ENCODE measurements at places on chromosomes 12 and 14.

DNA sequence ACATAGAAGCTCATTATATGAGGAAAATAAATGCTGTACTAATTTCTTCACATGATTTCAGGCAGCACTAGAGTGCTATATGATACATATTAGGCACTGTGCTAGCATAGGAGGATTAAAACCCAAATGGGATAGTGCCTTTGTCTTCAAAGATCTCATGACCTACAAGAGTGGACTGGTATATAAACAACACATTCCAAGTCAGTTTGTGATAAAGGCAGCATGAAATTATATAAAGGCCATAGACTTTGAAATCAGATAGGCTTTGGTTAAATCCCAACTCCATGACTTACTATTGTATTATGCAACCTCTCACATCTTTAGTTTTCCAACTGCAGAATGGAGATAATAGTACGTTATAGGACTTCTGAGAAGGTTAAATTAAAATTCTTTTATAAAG, 179.7 kb downstream of the RAD51B start:
- no peak for DNase-seq
- H3K27me3 ChIP-seq, result no peaks in the 10 kb centered on the region
- H3K4me1 ChIP-seq, result no peaks in the 10 kb centered on the region
- no peaks in the 10 kb centered on the region for H3K36me3 ChIP-seq

DNA sequence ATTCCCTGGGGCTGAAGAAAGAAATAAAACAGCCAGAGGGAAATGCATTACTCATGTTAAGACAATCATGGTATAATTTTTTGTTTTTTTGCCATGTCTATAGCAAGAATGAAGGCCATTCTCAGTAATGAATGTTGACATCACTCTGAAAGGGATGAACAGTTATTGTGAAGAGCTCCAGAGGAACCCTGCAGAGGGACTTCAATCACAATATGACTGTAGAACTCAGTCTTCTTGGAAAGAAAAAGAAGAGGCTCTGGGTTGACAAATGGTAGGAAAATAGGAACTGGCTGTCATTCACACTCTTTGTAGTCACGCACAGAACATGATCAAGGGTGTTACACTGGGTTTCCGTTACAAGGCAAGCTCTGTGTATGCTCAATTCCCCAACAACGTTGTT, 73.8 kb upstream of the DACT1 start:
- no peak overlapping the region for H3K4me3 ChIP-seq
- DNase-seq, result no peak
- H3K27ac ChIP-seq, result no peak overlapping the region
- no peaks in the 10 kb centered on the region for H3K4me1 ChIP-seq

DNA sequence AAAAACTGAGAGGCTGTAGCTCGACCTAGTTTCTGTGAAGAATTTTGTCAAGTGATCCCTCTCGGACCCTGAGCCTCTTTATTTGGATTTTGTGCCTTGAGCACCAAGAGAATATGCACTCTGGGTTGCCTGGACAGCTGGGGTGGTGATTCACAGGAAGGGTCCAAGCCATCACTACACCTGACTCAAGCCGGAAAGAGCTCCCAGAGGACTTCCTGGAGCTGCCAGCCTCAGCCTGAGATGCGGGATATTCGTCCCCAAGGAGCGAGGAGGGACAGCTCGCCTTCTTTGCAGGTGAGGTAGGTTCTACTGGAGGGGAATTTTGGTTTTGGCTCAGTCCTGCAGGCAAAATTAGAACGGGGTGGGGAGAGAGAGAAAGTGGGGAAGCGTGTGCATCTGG, 94.3 kb downstream of the GALNT8 start:
- DNase-seq, result no peak
- H3K27me3 ChIP-seq, result peaks cover 4% of the 10 kb centered on the region
- H3K4me3 ChIP-seq, result no peak overlapping the region
- H3K27ac ChIP-seq, result no peak overlapping the region
- no peaks in the 10 kb centered on the region for H3K4me1 ChIP-seq
- H3K36me3 ChIP-seq, result no peaks in the 10 kb centered on the region

DNA sequence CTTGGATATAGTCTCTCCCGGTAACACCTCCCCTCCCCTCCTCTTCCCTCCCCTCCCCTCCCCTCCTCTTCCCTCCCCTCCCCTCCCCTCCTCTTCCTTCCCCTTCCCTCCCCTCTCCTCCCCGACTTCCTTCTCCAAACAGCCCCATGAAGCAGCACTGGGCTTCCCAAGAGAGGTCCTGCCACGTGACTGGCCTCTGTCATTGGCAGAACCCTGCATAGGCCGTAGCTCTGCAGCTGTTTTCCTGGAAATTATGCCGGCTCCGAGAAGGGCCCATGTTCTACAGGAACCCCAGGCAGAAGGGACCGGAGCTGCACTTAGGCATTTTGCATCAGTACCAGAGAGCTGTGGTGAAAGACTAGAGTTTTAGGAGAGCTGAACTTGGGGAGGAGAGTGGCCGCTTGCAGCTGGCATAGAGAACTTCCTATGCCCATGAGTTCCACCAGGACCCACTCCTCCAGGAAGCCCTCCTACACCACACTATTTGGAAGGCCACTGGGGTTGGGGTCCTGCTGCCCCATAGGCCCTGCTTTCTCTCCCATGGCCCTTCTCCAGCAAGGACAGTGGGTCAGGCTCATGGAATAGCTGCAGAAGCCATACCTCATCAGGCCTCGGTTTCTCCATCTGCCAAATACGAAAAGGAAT, 5.1 kb upstream of the TNFAIP2 start:
- H3K27ac ChIP-seq, result no peak overlapping the region
- no peaks in the 10 kb centered on the region for H3K36me3 ChIP-seq
- DNase-seq, result no peak
- peaks cover 7% of the 10 kb centered on the region for H3K4me1 ChIP-seq

DNA sequence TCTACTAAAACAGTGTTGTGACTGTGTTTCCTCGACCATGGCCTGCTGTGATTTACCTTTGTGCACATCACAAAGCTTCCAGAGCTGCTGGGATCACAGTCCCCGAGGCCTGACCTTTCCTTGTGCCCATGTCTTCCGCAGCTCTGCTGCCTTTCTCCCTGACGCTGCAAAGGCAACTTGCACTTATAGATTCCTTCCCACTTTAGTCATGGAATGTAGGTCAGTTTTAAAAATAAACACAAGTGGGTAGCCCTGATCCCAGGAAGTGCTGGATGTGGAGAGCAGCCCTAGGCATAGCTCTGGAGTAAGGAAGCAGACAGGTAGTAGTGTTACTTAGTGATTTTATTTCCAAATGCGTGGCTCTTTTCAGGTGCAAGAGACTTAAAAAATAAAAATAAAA, 825.7 kb downstream of the AACS start:
- H3K36me3 ChIP-seq, result no peaks in the 10 kb centered on the region
- H3K4me3 ChIP-seq, result no peak overlapping the region
- DNase-seq, result no peak
- H3K27ac ChIP-seq, result no peak overlapping the region
- no peaks in the 10 kb centered on the region for H3K27me3 ChIP-seq

- DNase-seq, result no peak
- no peak overlapping the region for H3K27ac ChIP-seq
- H3K4me1 ChIP-seq, result no peaks in the 10 kb centered on the region
- no peak overlapping the region for H3K4me3 ChIP-seq
Observed at GRCh38 chr12:80282761-80283160, 161.3 kb upstream of the PTPRQ start.

GRCh38 chr12:20436316-20436715, 68.0 kb downstream of the PDE3A start:
- no peak overlapping the region for H3K4me3 ChIP-seq
- no peak overlapping the region for H3K27ac ChIP-seq
- peaks cover 3% of the 10 kb centered on the region for H3K4me1 ChIP-seq
- H3K27me3 ChIP-seq, result no peaks in the 10 kb centered on the region
- H3K36me3 ChIP-seq, result no peaks in the 10 kb centered on the region

DNA sequence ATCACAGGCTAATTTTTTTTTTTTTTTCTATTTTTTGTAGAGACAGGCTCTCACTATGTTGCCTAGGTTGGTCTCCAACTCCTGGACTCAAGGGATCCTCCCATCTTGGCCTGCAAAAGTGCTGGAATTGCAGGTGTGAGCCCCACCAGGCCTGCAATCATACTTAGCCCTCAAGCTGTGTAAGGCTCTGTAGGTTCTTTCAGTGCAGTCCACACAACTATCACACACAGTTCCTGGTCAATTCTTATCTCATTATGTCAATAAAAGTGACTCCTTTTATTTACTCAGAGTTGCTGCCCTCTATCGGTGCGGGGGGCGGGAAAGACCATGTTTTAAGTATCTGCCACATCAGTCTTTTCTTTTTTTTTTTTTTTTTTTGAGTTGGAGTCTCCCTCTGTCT, 29.0 kb downstream of the SLC2A3 start:
- peaks cover 2% of the 10 kb centered on the region for H3K4me1 ChIP-seq
- H3K27me3 ChIP-seq, result no peaks in the 10 kb centered on the region
- no peak overlapping the region for H3K4me3 ChIP-seq
- H3K27ac ChIP-seq, result peak overlapping the region; percentile 94

GRCh38 chr12:47849261-47849660, 29.6 kb upstream of the HDAC7 start:
- no peak for DNase-seq
- no peaks in the 10 kb centered on the region for H3K27me3 ChIP-seq
- H3K36me3 ChIP-seq, result no peaks in the 10 kb centered on the region
- H3K4me1 ChIP-seq, result peaks cover 17% of the 10 kb centered on the region
- no peak overlapping the region for H3K27ac ChIP-seq

- no peak for DNase-seq
- no peaks in the 10 kb centered on the region for H3K36me3 ChIP-seq
- H3K4me3 ChIP-seq, result no peak overlapping the region
- no peaks in the 10 kb centered on the region for H3K27me3 ChIP-seq
- no peak overlapping the region for H3K27ac ChIP-seq
- no peaks in the 10 kb centered on the region for H3K4me1 ChIP-seq
Observed at GRCh38 chr14:60775296-60775695, 40.7 kb downstream of the MNAT1 start.
